ENCODE measurements at places on chromosomes 7 and 10.

GRCh38 chr10:120819366-120819765 lies 31.8 kb upstream of the WDR11 start:
- no peak for DNase-seq

GRCh38 chr7:143303733-143304132 lies 12.2 kb upstream of the CLCN1 start:
- no peak for DNase-seq

DNA sequence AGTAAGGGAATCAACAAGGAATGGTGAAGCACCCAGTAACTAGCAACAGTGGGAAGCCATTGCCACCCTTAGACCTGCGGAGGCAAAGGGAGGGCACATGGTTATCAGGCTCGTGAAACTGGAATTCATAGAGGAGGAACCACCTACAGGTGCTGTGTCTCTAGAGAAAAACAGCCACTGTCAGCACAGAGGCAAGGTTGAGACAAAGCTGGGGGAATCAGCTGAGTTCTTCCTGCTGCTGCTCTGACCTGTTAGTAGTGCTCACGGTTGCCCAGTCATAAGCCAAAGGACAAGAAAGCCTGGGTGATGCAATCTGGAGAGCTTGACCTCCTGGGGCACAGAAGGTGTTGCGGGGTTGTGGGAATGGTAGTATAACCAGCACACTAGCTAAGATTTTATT lies 110.1 kb downstream of the TPST1 start:
- DNase-seq: no peak

DNA sequence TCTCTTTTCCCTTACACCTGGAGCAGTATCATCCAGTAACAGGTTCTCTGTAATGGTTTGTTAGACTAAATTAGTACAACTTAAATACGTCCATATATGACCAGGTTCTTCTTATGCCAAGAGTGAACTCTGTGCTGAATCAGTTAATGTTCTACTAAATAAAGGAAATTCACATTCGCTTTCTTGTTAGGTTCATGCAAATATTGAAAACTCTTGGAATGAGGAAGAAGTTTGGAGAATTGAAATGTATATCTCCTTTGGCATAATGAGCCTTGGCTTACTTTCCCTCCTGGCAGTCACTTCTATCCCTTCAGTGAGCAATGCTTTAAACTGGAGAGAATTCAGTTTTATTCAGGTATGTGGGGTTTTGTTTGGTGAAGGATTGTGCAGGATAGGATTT lies 15.3 kb upstream of the CFAP69 start:
- DNase-seq: no peak

DNA sequence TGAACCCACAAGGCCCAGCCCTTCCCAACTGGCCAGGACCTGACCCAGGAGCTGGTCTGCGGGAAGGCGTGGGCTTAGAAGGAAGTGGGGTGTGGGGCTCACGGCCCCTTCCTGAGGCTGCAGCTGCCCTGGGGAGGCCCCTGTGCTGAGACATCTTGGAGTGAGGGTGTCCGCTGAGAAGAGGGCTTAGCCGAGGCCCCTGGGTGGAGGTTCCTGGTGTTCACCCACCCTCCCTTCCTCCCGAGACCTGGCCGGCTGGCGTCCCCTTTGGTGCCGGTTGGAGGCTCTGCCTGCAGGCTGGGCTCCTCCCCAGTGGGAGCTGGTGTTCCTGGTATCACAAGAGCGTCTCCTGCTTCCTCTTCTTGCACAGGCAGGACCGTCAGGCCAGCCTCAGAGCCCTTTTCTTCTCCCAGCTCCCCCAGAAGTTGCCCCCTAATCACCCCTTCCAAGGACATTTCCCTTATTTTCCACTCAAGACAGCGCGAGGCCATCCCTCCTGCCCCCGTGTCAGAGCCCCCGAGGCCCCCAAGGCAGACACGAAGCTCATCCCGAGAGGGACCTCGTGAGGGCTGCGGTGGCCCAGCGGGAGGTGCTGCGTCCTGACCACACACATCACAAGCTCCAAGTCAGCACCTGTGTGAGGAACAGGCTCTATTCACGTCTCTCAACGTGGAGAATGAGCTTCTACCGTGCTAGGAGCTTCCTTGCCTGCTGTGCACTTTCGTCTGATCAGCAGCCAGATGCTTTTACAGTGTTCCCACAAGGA lies 25.1 kb upstream of the FAM20C start:
- DNase-seq: no peak

- DNase-seq: no peak
Observed at GRCh38 chr10:1628757-1629156, 108.6 kb downstream of the ADARB2 start.

DNA sequence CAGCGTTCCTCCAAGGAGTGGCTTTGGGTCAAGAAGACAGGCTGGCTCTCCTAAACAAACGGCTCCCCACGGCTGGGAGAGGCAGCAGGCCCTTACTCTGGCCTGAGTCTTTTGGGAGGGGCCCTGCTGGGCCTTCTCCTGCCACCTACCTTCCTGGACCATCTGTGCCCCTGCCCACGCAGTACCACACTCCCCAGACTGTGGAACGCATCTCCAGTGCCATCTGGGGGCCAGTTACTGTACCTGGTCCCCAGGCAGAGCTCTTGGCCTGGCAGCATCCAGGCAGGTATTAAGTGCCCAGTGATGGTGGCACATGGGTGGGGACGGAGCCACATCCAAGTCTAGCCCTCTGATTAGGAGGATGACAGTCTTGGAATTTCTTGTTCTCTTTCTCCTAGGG lies 14.4 kb downstream of the ALKBH4 start:
- no peak for DNase-seq

DNA sequence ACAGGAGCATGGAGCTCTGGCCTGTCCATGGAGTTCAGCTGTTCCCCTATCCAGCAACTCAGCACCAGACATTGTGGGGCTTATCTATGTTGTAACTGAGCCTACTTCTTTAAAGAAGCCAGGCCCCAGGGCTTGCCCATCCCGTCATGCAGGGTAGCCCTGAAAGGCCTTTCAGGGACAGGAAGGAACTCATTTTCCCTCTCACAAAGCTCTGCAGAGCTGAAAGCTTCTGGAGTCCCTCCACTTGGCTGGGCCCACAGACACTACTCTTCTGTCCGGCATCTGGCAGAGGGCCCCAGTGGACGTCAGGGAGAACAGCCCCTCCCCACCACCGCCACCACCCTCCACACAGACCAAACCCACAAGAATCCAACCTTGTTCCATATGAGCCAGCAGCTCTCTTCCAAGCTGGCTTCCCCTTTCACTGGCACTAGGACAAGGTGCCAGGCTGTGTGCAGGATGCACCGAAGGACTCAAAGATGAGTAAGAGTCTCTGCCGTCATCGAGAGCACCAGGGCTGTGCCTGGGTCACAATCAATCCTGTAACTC lies 33.1 kb downstream of the DENND2A start:
- no peak for DNase-seq

DNA sequence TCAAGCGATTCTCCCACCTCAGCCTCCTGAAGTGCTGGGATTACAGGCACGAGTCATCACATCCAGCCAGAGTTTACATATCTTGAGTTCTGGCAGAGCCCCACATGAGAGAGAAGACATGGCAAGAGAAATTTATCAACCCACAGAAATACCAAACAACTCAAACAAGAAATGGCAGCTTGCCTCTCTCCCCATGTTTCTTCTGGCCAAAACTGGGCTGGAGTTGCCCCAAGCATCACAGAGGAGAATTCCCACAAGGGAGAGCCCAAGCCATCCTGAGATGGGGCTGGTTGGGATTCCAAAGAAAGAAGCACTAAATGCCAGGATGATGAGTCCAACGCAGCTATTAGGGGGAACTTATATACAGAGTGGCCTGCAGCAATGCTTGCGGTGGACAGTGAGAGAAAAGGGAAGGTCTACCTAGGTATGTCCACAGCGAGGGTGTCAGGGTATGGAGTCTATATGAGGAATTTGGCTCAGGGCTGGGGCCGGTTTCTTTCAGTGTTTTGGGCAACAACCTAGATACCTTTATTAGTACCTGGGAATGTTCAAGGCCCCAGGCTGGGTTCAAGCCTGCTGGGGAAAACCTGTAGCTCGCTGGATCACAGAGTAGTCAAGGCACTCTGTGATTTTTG lies 14.5 kb upstream of the PAX4 start:
- DNase-seq: no peak

- DNase-seq: no peak
Observed at GRCh38 chr10:26269754-26270153, 53.2 kb downstream of the GAD2 start.

- DNase-seq: no peak
Observed at GRCh38 chr7:155109121-155109520, 39.0 kb downstream of the HTR5A start.

DNA sequence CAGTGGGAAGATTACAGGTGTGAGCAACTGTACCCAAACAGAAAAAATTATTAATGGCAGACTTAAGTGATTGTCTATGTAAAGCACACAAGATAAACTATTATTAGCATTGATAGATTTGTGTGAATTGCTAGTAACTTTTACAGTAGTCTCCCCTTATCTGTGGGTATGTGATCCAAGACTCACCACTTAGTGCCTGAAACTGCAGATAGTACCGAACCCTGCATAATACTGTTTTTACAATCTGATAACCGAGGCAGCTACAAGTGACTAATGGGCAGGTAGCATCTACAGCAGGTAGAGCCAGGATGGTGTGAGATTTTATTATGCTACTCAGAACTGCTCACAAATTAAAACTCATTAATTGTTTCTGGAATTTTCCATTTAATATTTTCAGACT lies 31.5 kb downstream of the MPLKIP start:
- DNase-seq: no peak

DNA sequence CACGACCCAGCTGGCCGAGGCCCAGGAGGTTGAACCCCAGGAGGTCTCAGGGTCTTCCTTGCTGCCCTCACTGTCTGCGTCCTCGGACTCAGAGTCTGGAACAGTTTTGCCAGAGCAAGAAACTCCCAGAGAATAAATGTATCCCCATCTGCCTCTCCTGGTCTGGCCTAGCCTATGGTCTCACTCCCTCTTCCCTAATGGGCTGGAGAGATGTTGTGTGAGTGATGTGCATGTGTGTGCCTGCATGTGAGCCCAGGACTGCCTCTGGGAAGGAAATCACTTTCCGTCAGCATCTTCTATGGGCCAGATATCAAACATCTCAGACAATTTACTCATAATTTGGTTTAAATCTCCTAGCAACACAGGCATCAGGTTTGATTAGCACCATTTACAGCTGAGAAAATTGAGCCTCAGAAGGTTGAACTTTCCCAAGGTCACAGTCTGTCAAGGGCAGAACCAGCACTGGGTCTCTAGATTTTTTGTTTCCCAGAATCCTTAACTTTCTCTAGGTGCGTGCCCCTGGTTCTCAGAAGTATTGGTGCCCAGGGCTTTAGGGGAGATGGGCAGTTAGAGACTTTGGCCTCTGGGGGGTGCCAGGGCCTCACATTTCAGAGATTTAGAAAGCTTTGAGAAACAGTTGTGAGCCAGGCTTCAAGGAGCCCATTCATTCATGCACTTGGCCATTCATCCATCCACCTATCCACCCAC lies 4.9 kb downstream of the TMEM270 start:
- no peak for DNase-seq

- no peak for DNase-seq
Observed at GRCh38 chr10:80186364-80187012, 18.8 kb downstream of the ANXA11 start.

- DNase-seq: no peak
Observed at GRCh38 chr7:78463039-78463438, 664.5 kb downstream of the PHTF2 start.

GRCh38 chr7:106952658-106953231 lies 87.7 kb downstream of the PIK3CG start:
- no peak for DNase-seq

GRCh38 chr7:55365205-55365674 lies at the start of gene LANCL2:
TSS of gene LANCL2 (plus strand) at chr7:55365337. CDS start at chr7:55366026, 689 bp downstream.
- no peak for DNase-seq

- DNase-seq: no peak
Observed at GRCh38 chr7:115475761-115476385, 554.0 kb downstream of the MDFIC start.

DNA sequence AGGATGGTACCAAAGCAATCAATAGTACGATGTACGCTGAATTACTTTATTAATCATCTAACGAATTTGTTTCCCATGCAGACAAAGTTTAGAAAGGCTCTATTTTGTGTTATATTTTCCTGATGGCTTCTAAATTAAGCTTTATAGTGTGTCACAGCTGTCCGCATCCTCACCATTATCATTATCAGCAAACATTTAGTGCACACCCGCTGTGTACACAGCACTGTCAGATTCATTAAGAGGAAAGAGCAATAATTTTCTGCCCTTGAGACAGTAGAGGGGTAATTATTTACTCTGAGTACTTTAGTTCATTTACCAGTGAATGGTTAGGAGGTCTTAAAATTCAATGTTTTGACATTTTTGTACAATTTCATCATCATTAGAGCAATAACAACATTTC lies 233.3 kb upstream of the PTPRZ1 start:
- DNase-seq: no peak

- no peak for DNase-seq
Observed at GRCh38 chr10:124366825-124367224, 51.9 kb downstream of the OAT start.

DNA sequence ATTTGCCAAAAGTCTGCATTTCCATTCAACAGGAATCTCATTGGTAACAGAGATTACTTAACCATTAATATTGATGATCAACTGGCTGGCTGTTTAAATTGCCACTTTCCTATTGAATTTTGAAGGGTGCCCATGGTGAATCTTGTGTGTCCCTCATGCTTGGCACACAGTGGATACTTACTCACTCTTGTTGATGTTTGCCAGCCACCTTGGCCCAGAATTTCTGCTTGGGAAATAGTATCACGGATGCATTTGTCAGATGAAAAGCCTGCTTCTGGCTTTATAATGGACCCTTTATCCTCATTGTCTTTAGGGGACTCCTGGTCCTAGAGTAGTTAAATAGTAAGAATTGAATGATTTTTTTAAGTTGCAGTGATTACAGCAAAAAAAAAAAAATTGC lies 52.0 kb downstream of the MMRN2 start:
- DNase-seq: no peak

- DNase-seq: no peak
Observed at GRCh38 chr10:49271346-49271745, 27.6 kb upstream of the C10orf71 start.

DNA sequence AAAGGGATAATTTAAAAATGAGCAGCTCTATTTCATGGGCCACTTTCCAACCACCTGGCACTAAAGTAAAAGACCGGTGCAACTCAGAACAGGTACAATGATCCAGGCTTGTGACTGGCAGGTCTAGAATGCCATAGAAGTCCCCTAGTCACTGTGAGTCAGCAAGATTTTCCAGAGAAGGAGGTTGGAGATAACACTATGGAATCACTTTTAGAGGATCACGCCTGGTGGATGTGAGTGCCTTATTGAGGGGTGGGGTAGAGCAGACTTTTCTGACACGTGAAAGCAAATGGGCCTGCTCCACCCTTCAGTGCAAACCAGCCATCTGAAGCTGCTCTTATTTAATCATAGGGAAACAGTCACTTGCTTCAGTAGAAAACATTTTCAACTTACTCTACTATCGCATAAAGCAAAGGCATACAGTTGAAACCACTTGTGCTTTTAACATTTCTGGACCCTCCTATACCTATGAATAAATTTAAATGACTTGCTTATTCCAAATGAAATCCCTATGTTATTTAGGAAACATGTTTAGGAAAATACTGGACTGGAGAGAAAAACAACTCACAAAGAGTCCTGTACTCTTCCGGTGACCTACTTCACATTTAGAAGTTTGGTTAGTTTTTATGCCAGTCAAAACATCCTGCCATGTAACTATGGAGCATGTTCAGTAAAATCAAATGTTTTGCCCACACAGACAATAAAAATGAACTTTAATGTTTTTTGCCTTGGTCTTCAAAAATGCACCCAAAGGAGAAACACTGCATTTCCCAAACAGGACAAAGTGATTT lies 21.5 kb upstream of the AKR1C1 start:
- no peak for DNase-seq

GRCh38 chr7:115707258-115708012 lies 323.1 kb downstream of the TFEC start:
- DNase-seq: no peak

Data from NCI-H1930 (cell line).